ENCODE measurements at places on chromosomes 11 and 22.

- DNase-seq: no peak
Observed at GRCh38 chr11:70872955-70873735, 379.2 kb downstream of the SHANK2 start.

- DNase-seq: no peak
Observed at GRCh38 chr22:48099671-48100070, 1337.2 kb downstream of the TBC1D22A start.

DNA sequence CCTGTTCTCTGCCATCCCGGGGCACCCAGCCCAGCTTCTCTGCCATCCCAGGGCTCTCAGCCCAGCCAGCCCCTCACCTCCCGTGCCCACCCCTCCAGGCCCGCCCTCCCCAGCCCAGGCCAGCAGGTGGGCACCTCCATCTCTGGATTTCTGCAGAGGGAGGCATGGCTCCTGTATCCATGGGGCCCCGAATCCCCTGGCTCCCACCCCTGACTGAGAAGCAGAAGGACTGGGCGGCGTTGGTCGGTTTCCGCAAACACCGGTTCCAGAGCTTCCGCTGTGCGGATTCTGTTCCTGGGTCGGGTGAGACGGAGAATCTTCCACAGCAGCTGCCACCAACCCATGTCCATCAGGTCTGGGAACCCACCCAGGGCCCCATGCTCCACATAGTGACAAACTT, 240.3 kb downstream of the BRD1 start:
- no peak for DNase-seq

- no peak for DNase-seq
Observed at GRCh38 chr11:106344394-106344793, 266.9 kb downstream of the AASDHPPT start.

- DNase-seq: no peak
Observed at GRCh38 chr11:32152216-32152615, 61.3 kb downstream of the RCN1 start.

DNA sequence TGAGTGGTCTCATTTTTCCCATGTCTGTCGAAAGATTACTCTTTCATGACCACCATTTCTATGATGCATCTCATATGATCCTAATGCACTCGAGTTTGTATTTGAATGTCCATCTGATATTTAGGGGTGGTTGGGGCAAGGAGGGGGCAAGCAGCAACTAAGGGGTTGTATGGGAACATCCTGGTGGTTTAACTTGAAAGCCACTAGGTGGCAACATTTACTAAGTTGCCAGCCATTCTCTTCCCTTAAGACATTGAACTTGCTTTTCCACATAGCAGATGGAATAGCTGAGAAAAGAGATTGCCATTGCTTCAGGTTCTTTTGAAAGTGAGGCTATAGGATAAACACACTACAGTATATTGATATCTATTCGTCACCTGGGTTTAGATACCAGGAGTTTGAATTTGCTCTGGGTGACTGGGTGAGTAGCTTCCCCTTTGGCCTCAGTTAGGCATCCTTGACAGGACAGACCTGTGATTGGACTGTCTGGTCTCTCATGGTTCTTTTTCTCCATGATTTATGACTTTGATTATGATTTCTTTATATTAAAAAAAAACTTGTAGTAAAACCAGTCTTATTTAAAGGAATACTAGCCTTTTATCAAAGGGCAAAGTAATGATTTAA, 32.4 kb downstream of the NF2 start:
- no peak for DNase-seq

- DNase-seq: no peak
Observed at GRCh38 chr22:50007057-50007511, 5.5 kb downstream of the IL17REL start.

DNA sequence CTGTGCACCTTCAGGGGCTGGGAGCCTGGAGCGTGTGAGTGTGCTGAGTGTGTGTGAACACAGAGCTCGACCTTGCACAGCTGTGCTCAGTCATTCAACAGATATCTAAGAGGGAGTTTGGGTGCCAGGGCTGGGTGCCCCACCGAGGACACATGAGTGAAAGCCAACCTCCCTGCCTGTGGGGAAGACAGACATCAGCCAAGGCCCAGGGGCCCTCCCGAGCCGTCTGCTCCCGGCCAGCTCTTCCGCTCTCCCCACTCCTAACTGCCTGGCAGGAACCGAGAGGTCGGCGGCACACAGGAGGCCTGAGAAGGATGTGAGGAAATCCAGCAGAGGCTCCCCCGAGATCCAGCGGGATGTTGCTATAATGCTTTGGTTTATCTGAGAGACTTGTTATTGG, 32.0 kb downstream of the CERK start:
- DNase-seq: no peak

GRCh38 chr22:26945565-26945964, 288.2 kb downstream of the MIAT start:
- DNase-seq: no peak

Measured in stimulated activated CD4-positive, alpha-beta T cell treated with anti-CD3 and anti-CD28 coated beads, Interleukin-4, amount 100 ng/mL, for 4 hours (primary cell).